ENCODE measurements at places on chromosomes 6 and 20.

DNA sequence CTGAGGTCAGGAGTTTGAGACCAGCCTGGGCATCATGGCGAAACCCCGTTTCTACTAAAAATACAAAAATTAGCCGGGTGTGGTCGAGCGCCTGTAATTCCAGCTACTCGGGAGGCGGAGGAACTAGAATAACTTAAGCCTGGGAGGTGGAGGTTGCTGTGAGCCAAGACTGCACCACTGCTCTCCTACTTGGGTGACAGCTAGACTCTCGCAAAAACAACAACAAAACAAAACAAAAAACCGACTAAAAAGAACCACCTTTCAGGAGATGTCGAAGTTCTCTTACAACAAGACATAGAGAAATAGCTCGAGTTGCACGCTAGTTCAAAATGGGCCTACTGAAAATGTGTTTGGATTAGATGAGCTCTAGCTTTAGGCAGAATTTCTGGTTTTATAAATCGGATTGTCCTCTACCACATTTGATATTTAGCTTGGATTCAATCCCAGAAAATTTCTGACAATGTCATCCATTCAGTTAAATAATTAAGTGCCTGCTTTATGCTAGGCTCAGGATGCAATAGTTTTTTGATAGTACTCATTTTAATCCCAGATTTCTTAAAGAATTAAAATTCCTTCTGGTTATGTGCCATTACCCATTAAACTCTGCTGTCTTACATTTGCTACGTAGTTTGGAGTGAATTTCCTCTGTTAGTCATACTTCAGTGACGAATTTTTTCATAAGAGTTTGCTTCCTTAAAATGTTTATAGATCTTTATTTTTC, 137.5 kb upstream of the SHLD1 start:
- no peak for DNase-seq

DNA sequence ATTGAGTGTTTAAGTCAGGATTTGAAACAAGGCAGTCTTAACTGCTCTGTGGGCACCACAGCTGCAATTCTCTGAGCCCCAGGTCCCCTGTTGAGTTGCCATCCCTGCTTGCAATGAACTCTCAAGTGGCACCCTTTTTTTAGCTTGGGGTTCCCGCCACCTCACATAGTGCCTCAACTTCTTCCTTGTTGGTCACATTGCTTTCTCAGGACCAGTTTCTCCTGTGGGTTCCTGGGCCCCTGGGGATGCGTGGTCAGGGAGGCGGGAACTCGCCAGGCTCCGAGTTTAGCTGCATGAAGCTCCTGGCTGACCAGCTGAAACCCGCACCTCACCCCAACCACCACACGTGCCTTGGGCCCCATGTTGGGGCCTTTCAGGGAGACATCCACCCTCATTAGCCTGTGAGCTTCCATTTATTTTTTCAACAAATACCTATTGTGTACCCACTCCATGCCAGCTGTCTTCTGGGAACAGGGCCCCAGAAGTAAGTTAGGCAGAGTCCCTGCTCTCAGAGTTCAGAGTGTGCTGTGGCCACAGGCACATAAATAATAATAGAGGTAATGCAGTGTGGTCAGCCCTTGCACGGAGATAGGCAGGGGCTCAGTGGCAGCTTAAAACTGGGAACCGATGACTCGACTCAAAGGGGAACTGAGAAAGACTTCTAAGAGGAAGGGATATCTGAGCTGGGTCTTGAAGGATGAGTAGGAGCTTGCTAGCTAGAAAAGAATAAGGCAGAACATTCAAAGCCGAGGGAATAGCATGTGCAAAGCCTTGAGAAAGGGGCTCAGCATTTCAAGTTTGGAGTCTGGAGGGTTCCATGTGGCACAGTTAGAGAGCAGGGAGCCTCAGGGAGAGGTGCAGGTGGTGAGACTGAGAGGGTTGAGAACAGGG, 33.9 kb upstream of the FAM83D start:
- DNase-seq: no peak

- no peak for DNase-seq
Measured at GRCh38 chr20:45221076-45221475, at the start of gene SEMG2. Gene SEMG2 (plus strand): TSS chr20:45221373. CDS start chr20:45221390, 17 bp downstream.

GRCh38 chr20:2742934-2743559, 50.5 kb downstream of the EBF4 start:
- no peak for DNase-seq

DNA sequence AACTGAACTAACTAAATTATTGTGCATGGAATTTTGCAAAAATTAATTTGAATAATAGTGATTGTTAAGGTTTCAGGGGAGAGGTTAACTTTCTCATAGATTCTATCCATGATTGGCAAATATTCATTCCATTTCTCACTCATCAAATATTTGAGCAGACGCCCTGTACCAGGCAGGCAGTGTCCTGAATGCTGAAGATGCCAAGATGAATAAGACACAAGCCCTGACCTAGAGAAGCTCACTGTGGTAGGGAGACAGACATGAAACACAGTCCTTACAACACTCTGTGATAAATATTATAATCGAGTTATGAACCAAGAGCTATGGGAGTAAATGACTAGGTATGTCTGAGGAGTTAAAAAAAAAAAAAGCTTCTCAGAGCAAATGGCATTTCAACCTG, 18.4 kb upstream of the ID4 start:
- no peak for DNase-seq

GRCh38 chr6:16800942-16801341, 39.7 kb upstream of the ATXN1 start:
- DNase-seq: no peak

- DNase-seq: no peak
Measured at GRCh38 chr6:37877373-37878149, 58.0 kb downstream of the ZFAND3 start.

- DNase-seq: no peak
Measured at GRCh38 chr20:38547288-38548085, 33.5 kb upstream of the ADIG start.

DNA sequence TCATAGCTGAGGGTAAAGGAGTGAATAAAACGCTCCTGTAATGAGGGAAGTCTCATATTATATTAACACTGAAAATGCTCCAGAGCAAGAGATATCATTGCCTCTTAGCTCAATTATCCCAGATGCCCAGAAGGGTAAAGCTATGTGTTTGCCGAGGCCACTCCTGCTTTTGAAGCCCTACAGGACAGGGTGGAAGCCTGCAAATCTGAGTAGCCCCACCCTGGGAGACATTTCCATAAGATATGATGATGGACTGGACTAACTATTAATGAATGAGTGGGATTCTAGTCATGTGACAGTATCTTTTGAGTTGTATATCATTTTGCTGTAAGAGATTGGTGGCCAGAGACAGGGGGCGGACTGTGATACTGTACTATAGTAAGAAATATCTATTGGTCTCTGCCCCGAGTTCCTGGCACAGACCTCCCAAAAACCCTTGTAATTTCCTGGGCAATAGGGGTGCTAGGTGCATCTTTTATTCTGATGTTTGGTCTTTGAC, 10.5 kb upstream of the SLC22A2 start:
- no peak for DNase-seq

DNA sequence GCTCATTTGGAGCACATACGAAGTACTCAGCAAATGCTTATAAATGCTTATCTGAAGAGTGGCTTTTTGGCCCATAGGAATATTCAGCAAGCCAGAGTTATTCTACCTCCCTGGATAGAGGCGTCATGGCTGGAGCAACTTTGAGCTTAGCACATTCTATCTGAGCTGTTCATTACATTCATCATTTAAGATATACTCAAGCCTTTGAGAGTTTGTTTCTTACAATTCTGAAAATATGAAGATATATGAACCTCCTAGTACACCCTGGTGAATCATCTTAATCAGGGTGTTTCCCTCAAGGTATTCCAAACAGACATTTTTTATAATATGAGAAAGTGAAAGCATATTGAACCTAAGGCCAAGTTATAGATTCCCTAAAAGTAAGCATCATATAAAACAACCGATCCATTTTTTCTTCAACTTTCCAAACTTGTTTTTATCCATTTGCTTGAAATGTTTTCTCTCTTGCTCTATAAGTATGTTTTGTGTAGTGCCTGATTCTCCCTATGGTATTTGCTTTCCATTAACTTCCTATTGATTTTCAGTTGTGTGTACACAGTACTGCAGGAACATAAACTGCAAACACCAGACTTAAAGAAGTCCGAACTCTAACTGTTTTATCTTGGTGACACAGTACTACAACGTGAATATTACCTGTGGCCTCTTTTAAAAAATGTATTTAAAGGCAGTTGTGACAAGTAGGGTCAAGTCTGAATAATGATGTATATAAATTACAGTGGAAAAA, 139.7 kb upstream of the PTPRK start:
- no peak for DNase-seq

Measured in femur (tissue), 1 donor.